CD8-positive, alpha-beta memory T cell (primary cell): ENCODE measurements at places on chromosomes 2 and 18. TPM values are rescaled to one million over a fixed set of nuclear protein-coding genes. Genes with fewer than 3 reads are reported as not detected.

DNA sequence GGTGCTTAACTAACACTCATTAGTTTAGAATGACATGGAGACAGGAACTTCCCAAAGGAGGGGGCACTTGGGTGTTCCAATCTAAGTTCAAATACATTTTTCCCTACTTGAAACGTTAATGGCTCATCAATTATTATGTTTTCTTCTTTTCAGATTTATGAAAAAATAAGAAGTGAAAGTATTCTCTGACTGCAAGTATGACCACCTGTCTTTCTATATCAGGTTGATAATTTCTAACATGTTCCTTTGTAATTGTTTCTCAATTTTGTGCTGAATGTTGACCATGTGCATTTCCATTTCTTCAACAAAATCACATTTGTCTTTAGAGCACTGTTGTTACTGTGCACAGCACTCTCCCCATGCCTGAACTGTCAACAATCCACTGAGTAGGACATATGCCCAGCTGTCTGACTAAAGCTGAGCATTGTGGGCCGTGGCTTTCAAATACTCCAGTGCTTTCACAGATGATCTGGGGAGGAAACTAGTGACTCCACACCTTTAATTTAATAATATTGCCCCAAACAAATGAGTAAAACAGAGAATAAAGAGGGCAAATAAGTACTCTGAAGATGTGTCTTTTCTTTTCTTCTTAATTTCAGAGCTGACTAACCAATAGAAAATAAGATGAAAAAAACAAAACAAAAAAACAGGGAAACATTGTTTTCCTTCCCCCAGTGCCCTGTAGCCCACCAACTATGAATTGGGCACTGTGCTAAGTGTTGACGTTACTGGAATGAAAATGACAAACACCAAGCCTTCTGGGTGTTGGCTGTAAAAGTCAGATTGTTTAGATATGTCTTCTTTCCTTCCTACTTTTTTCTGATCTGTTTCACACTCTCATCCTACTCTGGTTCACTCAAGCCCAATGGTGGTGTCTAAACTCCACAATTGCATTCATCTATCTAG, 16.0 kb downstream of the LANCL1 start:
- no peaks in the 10 kb centered on the region for H3K27me3 ChIP-seq
- H3K4me1 ChIP-seq, result no peaks in the 10 kb centered on the region
- H3K4me3 ChIP-seq, result no peak overlapping the region
- H3K27ac ChIP-seq, result no peak overlapping the region

The RGPD4 gene
- total RNA-seq, result 0.64 TPM

- peak overlapping the region; percentile 77 for H3K27ac ChIP-seq
- no peaks in the 10 kb centered on the region for H3K27me3 ChIP-seq
- H3K36me3 ChIP-seq, result peaks cover 4% of the 10 kb centered on the region
These were observed 861 bp upstream of the SEMA4C start for GRCh38 chr2:96870626-96871255.

The IL36G gene
- not detected for total RNA-seq

- H3K4me3 ChIP-seq, result no peak overlapping the region
- H3K27me3 ChIP-seq, result no peaks in the 10 kb centered on the region
- no peak for DNase-seq
- no peaks in the 10 kb centered on the region for H3K4me1 ChIP-seq
- no peaks in the 10 kb centered on the region for H3K36me3 ChIP-seq
These were observed 271.5 kb downstream of the AGAP1 start for GRCh38 chr2:235765181-235765820.

DNA sequence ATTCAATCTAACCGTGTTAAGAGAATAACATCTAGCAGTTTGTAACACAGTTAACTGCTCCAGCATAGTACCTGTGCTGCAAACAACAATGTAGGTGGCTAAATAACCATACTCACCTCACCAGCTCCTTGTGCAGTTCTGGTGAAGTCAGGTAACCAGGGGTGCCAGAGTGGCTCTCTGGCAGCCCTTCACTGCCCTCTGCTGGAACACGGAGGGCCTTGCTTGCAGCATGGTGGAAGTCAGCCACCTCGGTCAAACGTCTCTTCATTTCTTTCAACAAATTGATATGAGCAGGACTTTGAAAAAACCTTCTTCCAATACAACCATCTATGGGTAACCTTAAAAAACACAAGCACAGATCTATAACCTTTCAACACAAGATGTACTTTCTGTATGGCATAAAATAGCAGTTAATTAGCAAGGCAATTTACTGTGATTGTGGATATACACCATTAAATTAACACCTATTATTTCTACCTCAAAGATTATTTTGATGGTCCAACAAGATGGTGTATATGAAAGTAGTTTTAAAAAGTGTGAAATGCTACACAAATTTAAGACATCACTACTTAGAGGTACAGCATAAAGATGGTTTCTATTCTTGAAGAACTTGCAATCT, 56.6 kb downstream of the EPG5 start:
- peaks cover 47% of the 10 kb centered on the region for H3K36me3 ChIP-seq
- H3K27ac ChIP-seq, result no peak overlapping the region
- H3K4me3 ChIP-seq, result no peak overlapping the region
- H3K4me1 ChIP-seq, result no peaks in the 10 kb centered on the region
- DNase-seq, result peak; percentile 34
- no peaks in the 10 kb centered on the region for H3K27me3 ChIP-seq

DNA sequence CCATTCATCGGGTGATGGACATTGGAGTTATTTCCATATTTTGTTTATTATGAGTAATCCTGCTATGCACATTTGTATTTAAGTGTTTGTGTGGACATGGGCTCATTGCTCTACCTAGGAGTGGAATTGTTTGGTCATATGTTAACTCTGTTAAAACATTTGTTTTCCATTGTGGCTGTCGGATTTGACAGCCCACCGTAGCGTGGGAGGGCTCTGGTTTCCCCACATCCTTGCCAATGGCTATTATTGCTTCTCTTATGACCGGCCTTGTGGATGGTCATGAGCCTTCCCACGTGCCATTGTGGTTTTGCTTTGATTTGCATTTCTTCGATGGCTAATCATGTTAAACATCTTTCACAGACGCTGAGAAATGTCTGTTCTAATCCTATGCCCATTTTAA, 92.0 kb downstream of the ZNF236 start:
- H3K36me3 ChIP-seq, result peaks cover 32% of the 10 kb centered on the region
- H3K4me3 ChIP-seq, result no peak overlapping the region
- DNase-seq, result no peak
- no peaks in the 10 kb centered on the region for H3K27me3 ChIP-seq
- H3K4me1 ChIP-seq, result no peaks in the 10 kb centered on the region
- H3K27ac ChIP-seq, result no peak overlapping the region

DNA sequence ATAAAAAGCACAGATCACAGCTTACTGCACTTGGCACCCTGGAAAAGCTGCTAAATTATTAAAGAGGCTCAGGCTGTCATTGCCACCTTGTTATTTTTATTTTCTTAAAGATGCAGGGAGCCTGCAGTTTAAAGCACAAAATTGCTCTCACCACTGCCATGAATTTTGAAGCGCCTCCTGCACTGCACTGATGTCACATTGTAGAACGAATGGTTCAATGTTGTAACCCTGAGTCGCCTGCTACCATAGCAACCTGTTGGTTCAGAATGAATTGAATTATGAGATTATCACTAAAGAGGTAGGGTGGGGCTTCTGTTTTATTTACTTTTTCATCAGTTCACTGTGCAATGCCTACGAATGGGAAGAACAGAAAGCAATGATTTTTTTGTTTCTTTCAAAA, 16.5 kb downstream of the SCG2 start:
- H3K4me3 ChIP-seq, result no peak overlapping the region
- H3K36me3 ChIP-seq, result no peaks in the 10 kb centered on the region
- no peak for DNase-seq
- H3K4me1 ChIP-seq, result no peaks in the 10 kb centered on the region

The FHL2 gene
- 3.5 TPM for total RNA-seq

DNA sequence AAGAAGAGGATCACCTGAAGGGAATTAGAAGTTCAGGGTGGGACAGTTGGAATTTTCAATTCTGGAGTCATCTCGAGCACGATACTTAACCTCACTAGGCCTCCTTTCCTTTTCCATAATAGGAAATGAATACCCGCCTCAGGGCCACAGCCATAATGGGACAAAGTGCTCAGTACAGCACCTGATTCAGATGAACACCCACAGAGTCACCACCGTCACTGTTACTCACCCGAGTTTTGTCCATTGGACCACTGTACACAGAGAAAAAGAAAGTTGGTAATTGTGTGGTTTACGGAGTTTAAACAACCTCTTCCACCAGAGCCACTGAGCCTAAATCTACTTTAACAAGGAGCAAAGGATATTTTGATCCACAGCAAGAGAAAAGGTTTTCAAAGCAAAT, 122.0 kb upstream of the NDUFV2 start:
- H3K36me3 ChIP-seq, result no peaks in the 10 kb centered on the region
- H3K4me3 ChIP-seq, result no peak overlapping the region
- H3K27ac ChIP-seq, result no peak overlapping the region
- DNase-seq, result no peak

The CLHC1 gene
- 9.8 TPM for total RNA-seq

- no peak overlapping the region for H3K27ac ChIP-seq
- H3K27me3 ChIP-seq, result no peaks in the 10 kb centered on the region
- no peaks in the 10 kb centered on the region for H3K4me1 ChIP-seq
These were observed 70.8 kb downstream of the ACAA2 start for GRCh38 chr18:49742316-49743116.

DNA sequence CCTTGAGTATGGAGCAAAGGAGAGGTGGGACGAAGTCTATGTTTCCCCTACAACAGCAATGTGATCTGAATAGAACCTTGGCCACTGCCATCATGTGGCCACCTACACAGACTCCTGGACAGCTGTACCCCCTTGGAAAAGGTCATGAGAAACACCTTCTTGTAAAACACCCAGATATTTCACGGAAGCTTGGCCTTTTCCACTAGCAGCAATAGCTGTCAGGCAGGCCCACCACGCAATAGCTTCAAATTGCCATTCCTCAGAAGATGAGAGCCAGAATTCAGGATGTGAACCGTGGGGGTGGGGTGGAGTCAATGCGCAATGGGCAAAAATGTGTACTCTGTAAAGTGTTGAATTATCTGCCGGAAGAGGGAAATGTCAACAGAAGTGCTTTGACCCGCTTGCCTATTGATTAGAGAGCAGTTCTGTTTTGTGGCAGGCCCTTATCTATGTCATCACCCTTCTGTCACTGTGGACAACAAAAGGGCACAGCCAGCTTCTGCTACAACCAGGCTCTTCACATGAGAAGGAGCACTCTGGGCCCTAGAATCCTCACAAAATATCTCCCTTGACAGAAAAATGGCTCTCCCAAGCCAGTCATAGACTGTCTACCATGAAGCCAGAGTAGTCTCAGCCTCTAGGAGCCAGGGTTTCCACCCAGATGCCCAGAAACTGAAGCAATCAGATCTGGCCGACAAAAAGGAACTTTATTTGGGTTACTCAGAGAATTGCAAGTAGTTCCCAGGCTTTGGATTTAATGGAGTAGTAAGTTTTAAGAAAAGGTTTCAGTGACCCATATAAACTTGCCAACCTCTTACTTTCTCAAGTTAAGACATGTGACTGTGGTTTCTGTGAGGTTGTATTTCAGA, 9.5 kb downstream of the INPP1 start:
- no peak for DNase-seq
- H3K4me1 ChIP-seq, result no peaks in the 10 kb centered on the region
- H3K27me3 ChIP-seq, result no peaks in the 10 kb centered on the region
- no peaks in the 10 kb centered on the region for H3K36me3 ChIP-seq
- peak overlapping the region; percentile 41 for H3K27ac ChIP-seq

The KATNAL2 gene
- 0.82 TPM for total RNA-seq

DNA sequence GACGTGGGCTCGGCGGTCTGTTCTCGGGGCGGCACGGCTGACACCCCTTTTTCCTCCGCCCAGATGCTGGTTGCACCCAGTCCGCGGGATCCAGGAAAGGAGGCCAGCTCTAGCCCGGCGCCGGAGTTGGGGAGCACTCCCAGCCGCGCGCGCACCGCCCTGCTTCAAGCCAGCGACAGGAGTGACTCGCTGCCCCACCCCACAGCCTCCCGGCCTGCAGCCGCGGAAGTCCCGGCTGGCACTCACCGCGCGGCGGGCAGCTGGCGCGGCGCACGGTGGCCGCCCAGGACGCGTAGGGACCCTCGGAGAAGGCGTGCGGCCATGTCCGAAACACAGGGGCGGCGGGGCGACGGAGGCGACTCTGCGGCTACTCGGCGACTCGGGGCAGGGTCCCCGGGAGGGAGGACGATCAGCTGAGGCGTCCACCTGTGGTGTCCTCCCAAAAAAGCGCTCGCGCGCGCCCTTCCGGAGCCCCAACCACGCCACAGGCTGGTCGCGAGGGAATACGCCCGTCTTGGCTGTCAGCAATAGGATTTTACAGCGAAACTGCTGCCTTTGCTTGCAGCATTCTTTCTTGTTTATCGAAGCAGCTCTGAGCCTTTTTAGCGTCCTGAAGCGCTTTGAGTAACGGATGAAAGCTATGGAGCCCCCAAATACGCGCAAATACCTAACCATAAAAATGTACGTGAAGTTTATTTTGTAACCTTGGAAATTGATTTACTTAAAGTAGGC, at the start of gene ACADL:
Gene ACADL (minus strand): TSS at position 507 of the 732 bp plus-strand sequence. CDS start 184 bp downstream, at position 323.
- H3K27me3 ChIP-seq, result peaks cover 8% of the 10 kb centered on the region
- H3K27ac ChIP-seq, result no peak within 1 kb of the TSS
- no peaks in the 10 kb centered on the region for H3K36me3 ChIP-seq
- H3K4me3 ChIP-seq, result no peak within 1 kb of the TSS

- no peak overlapping the region for H3K4me3 ChIP-seq
- DNase-seq, result no peak
- H3K4me1 ChIP-seq, result no peaks in the 10 kb centered on the region
- H3K27me3 ChIP-seq, result no peaks in the 10 kb centered on the region
These were observed 85.6 kb downstream of the ZNF804A start for GRCh38 chr2:184683911-184684310.

GRCh38 chr2:97951155-97951680, 44.5 kb downstream of the TMEM131 start:
- no peak for DNase-seq
- H3K27ac ChIP-seq, result no peak overlapping the region
- H3K4me1 ChIP-seq, result peaks cover 13% of the 10 kb centered on the region
- H3K36me3 ChIP-seq, result no peaks in the 10 kb centered on the region
- H3K27me3 ChIP-seq, result no peaks in the 10 kb centered on the region

GRCh38 chr18:1663879-1664705, 759.4 kb downstream of the ADCYAP1 start:
- H3K27me3 ChIP-seq, result no peaks in the 10 kb centered on the region
- H3K27ac ChIP-seq, result no peak overlapping the region
- DNase-seq, result no peak
- no peaks in the 10 kb centered on the region for H3K36me3 ChIP-seq
- no peak overlapping the region for H3K4me3 ChIP-seq

The INSIG2 gene
- total RNA-seq, result 16.9 TPM

The ZNF516 gene
- 1.3 TPM for total RNA-seq

GRCh38 chr18:8339952-8340351, 269.3 kb upstream of the RAB12 start:
- no peaks in the 10 kb centered on the region for H3K36me3 ChIP-seq
- DNase-seq, result no peak
- H3K4me3 ChIP-seq, result no peak overlapping the region

GRCh38 chr2:38218591-38218991, 142.6 kb upstream of the CYP1B1 start:
- no peak for DNase-seq
- no peak overlapping the region for H3K27ac ChIP-seq
- no peak overlapping the region for H3K4me3 ChIP-seq
- peaks cover 3% of the 10 kb centered on the region for H3K27me3 ChIP-seq
- H3K36me3 ChIP-seq, result no peaks in the 10 kb centered on the region

The PLA2R1 gene
- total RNA-seq, result not detected
